ENCODE measurements at places on chromosomes 13 and 19.

- DNase-seq, result no peak
Measured at GRCh38 chr13:51626749-51627148, 42.5 kb downstream of the WDFY2 start.

DNA sequence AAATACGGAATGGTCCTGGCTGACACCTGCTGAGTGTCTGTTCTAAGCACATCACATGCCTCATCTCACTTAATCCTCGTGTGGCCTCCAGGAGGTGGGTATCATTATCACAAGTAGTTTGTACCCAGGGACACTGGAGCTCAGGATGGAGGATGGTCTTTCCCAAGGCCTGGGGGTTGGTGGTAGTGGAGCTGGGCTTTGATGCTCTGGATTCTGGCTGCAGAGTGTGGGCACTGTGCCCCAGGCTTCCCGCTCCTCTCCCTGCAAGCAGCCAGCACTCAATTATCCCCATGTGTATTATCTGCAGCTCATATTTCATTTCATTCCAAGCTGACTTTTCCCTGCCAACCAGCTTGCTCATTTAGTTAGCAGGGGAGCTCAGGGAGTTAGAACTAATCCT is 52.1 kb downstream of the SIAH3 start:
- no peak for DNase-seq

DNA sequence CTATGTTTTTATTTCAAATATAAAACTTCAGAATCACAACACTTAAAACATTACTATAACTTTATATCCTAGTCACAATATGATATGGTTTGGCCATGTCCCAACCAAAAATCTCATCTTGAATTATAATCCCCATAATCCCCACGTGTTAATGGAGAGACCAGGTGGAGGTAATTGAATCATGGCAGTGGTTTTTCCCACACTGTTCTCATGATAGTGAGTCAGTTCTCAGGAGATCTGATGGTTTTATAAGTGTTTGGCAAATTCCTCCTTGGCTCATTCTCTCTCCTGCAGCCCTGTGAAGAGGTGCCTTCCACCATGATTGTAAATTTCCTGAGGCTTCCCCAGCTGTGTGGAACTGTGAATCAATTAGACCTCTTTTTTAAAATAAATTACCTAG is 307.6 kb downstream of the SPRY2 start:
- DNase-seq, result no peak

DNA sequence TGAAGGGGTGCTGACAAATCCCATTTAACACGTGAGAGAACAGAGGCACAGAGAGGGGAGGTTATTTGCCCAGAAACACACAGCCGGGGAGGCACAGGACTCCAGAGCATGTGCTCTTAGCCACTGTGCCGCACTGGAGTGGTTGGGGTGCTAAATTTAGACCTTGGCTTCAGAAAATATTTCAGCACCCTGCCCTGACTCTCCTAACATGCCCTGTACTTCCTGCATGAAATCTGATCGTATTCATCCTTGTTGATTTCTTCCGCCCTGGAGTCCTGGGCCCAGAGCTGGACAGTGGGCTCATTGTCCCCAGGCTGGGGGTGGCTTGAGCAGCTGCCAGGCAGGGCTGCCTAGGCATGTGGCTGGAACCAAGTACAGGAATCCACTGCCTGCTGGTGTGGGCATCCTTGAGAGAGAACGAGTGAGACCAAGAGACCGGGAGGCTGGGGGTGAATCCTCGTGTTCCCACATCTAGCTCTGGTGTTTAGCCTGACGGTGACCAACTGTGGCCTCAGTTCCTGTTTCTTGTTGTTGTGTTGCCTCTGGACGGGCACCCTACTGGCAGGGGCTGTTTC is 5.3 kb downstream of the SLC27A1 start:
- DNase-seq, result no peak

- DNase-seq, result no peak
Measured at GRCh38 chr13:73222627-73223305, 164.0 kb downstream of the KLF5 start.

- DNase-seq, result no peak
Measured at GRCh38 chr19:7000816-7001215, 20.4 kb downstream of the MBD3L2B start.

GRCh38 chr19:55836340-55836739 is at the start of gene NLRP4:
Gene NLRP4 (plus strand): TSS chr19:55836540. CDS start chr19:55852081, 15,541 bp downstream.
- no peak for DNase-seq

GRCh38 chr19:1374250-1374577 is 9.5 kb upstream of the NDUFS7 start:
- DNase-seq, result no peak

DNA sequence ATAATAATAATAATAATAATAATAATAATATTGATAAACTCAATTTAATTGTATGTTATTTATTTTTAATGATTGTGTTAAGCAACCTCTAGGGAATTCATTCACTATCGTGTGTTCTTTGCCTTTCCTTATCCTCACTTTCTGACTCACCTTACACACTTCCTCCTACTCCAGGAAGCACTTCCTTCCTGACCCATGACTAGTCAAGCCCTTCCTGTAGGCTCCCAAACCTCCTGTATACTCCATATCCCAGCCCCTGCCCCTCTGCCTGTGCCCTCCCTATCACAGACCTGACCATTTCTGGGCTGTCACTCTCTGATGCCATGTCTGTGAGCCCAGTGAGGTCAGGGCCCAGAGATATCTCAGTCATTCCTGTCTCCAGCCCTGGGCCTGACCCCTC is 7.6 kb downstream of the LGALS4 start:
- DNase-seq, result no peak

- DNase-seq, result no peak
Measured at GRCh38 chr13:111342721-111343120, 22.3 kb downstream of the TEX29 start.

- DNase-seq, result no peak
Measured at GRCh38 chr19:46761418-46761831, 15.2 kb upstream of the STRN4 start.

- DNase-seq, result no peak
Measured at GRCh38 chr19:17510220-17510993, 1.0 kb upstream of the PGLS start.

DNA sequence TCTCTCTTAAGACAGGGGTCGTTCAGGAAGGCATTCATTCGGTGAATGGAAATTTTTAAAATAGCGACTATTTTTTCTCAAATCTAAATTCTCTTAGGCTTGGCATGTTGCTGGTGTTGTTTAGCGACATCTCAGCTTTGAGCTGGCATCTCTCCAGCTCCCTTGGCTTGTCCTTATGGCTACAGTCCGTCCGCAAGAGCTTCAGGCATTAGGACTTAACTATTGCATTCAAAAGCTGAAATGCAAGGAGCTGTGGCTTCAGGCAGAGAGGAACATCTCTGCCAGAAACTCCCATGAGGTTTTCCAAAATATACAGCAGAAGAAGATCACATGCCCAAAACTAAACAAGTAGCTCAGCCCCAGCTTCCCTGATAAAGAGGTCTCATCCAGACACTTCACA is 578.5 kb downstream of the EFNB2 start:
- no peak for DNase-seq

GRCh38 chr13:27942972-27943371 is 23.2 kb downstream of the PDX1 start:
- DNase-seq, result no peak

DNA sequence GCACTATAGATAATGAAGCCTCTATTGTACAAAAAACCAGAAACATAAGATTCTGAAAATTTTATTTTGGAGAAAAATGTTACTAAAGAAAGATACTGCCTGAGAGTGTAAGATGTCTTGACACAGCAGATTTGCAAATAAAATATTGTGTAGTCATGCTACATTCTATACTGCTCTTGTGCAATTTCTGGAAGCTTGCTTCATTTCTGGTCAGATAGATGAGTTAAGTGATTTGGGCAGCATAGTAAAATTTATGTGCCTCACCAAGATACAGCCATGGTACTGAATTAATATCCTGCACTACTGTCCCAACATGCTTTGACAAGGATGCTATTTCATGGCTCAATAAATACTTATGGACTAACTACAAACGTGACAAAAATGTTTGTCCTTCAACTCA is 55.1 kb upstream of the STARD13 start:
- DNase-seq, result no peak

GRCh38 chr19:34972163-34972705 is 8.2 kb upstream of the ZNF792 start:
- no peak for DNase-seq

GRCh38 chr13:51958217-51958547 is 53.1 kb downstream of the ATP7B start:
- DNase-seq, result peak; percentile 7

DNA sequence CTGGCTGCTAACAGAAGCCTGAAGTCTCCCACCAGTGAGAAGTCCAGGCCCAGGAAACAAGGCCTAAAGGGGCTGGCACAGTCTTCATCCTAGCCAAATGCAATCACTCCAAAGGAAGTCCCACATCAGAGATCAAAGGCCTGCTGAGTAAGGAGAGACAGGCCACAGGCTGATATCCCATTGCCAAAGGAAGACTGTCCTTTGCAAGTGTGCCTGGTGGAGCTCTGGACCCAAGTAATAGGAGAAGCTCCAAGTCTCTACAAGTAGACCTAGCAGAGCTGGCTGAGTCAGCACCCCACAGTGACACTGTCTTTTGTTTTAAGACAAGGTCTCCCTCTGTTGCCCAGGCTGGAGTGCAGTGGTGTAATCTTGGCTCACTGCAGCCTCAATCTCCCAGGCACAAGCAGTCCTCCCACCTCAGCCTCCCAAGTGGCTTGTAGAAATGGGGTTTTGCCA is 4.5 kb downstream of the DBP start:
- DNase-seq, result no peak

DNA sequence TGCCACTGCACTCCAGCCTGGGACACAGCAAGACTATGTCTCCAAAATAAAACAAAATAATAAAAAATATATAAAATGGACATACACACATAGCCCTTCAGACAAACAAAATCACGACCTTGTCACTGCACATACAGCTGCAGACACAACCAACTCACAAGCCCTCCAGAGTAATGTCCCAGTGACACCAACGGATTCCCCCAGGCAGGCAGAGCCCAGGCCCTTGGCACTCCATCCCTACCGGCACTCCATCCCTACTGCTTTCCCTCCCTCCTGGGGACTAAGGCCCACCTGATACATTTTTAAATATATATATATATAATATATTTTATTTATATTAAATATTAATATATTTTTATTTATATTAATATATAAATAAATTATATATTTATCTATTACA is 18.5 kb downstream of the ZNF101 start:
- no peak for DNase-seq

- DNase-seq, result no peak
Measured at GRCh38 chr19:39347332-39348164, 5.3 kb downstream of the SAMD4B start.

DNA sequence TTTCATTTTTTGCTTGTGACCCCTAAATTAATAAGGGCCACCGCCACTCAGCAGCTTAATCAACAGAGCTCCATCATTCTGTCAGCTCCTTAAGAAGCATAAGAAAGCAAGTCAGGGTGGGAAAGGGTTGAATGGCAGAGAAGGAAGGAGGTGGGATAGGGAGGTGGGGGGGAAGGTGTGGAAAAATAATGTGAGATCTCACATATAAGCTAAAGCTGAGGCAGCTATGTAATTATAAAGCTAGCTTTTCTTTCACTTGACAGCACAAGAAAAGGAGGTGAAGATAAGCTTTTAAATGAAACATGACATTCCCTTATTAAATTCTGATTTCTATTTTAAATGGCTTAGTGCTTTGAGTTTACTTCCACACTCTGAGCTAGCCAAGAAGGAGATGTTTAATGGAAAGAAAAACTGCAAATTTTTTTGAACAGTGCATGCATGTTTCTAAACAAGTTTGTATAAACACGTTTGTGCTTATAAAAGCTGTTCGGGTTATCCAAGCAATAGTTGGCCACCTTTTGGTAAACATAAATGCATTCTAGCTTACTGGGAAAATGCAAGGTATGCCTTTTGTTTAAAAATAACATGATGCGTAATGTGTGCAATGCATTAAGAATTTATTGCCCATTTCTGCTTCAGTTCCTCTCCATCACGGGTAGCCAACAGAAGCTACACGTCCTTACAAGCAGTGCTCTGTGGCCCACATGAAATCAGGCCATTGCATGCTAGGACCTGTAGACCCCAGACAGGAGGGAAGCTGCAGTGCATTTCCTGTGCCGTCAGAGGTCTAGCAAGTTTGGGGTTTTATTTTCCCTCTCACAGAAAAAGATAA is 96.2 kb downstream of the LHFPL6 start:
- DNase-seq, result no peak

DNA sequence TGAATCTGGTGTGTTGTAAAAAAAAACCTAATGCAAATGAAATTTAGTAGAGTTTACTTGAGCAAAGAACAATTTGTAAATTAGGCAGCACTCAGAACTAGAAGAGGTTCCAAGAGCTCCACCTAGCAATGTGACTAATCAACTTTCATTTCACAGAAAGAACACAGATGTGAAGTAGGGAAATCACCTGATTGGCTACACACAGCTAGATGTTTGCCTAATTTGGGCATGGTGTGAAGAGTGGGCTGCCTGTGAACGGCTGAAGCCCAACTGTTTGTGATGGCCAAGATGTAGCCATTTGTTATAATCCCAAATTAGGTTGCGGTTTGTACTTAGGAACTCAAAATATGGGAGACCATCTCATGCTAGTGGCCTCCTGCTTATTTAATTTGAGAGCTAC is 724.4 kb upstream of the SLITRK5 start:
- DNase-seq, result no peak

DNA sequence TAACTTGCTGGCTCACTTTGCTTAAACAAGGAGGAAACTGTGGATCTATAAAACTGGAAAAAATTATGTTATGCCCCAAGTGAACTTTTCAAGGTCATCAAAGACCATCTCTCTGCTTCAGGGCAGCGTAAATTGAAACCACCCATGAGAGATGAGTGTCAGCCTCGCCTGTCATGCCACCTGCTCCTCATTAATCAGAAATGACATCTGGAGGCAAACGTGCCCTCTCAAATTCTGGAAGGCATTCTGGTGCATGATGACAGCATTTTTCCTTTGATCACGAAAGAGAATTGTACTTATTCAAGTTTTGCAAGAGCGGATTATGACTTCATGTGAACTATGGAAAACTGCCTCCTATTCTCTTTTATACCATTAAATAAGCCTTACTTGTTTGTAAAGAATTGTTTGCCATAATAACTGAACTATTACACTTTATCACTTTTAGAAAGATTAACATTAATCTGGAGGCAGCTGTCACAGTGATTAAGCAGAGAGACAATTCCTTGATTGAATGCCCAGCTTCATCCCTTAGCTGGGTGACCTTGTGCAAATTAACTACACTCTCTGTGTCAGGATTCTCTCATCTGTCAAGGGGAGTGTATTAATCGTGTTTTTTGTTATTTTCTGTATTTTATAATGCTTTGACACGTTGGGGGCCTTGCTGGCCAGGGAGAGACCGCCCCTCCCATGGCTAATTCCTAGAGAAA is 17.0 kb upstream of the SACS start:
- peak; percentile 72 for DNase-seq

GRCh38 chr13:36919171-36919832 is 736 bp downstream of the SMAD9 start:
- no peak for DNase-seq

Data from NCI-H510A treated with DMSO at 0.1 percent for 48 hours (cell line).